Activated CD4-positive, alpha-beta T cell treated with anti-CD3 and anti-CD28 coated beads, Interleukin-2, Interleukin-6, amounts not matched to agents 100 ng/mL and 50 ng/mL, durations not matched to agents 16 hours and 8 hours (primary cell): ENCODE measurements at places on chromosomes 1 and 21.

- DNase-seq: no peak
Observed at GRCh38 chr1:160094291-160094625, 4.2 kb downstream of the IGSF8 start.

GRCh38 chr1:96632045-96632664 is 89.4 kb upstream of the PTBP2 start:
- DNase-seq: no peak

- DNase-seq: no peak
Observed at GRCh38 chr1:154347961-154348360, 22.6 kb downstream of the ATP8B2 start.

GRCh38 chr1:244634546-244634945 is 18.4 kb upstream of the DESI2 start:
- DNase-seq: no peak

GRCh38 chr1:155867766-155868165 is 8.4 kb downstream of the SYT11 start:
- DNase-seq: no peak

- peak; percentile 81 for DNase-seq
Observed at GRCh38 chr1:6475381-6476133, 9.6 kb upstream of the TNFRSF25 start.

DNA sequence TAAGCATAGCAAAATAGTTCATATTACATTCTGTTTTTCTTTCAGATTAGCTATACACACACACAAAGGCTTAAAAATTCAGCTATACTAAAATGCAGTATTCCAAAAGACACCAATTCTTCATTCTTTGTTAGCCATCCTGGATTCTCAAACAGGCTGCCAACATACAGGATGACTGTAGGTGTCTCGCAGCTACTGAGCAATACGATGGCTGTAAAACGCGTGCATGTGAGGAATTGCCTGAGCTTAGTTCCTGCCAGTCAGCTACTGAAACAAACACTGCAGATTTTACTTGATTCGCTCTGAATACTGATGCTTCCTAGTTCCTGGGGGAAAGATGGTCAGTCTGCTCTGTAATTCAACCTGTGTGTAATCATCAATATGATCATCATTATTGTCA is 24.7 kb upstream of the HMGN1 start:
- no peak for DNase-seq

DNA sequence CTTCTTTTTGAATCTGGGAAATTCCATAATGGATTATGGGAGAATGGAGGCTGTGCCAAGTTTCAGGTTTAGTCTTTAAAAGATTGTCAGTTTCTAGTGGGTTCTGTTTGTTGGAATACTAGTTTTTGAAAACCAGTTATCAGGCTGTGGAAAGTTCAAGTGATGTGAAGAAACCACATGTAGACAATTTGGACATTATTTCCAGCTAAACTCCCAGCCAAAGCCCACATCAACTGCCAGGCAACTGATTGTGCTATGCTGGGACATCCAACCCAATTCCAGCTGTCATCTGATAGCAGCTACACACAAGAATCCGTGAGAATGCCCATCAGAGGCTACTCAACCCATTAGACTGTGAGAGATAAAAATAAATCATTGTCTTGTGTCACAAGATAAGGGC is 546.1 kb upstream of the ADAMTS5 start:
- DNase-seq: no peak

- DNase-seq: no peak
Observed at GRCh38 chr1:100597784-100598183, 59.8 kb downstream of the GPR88 start.
